ENCODE measurements at places on chromosomes 2 and 18.

- no peak for DNase-seq
These were observed 27.3 kb downstream of the SULT1C2 start for GRCh38 chr2:108316033-108316432.

GRCh38 chr2:105744909-105745853 is at the start of gene NCK2:
Gene NCK2, plus strand, starts transcription at chr2:105744912. Its CDS starts 110,152 bp downstream, at chr2:105855064.
- no peak for DNase-seq

GRCh38 chr2:112809112-112809511 is 24.8 kb upstream of the IL1A start:
- no peak for DNase-seq

DNA sequence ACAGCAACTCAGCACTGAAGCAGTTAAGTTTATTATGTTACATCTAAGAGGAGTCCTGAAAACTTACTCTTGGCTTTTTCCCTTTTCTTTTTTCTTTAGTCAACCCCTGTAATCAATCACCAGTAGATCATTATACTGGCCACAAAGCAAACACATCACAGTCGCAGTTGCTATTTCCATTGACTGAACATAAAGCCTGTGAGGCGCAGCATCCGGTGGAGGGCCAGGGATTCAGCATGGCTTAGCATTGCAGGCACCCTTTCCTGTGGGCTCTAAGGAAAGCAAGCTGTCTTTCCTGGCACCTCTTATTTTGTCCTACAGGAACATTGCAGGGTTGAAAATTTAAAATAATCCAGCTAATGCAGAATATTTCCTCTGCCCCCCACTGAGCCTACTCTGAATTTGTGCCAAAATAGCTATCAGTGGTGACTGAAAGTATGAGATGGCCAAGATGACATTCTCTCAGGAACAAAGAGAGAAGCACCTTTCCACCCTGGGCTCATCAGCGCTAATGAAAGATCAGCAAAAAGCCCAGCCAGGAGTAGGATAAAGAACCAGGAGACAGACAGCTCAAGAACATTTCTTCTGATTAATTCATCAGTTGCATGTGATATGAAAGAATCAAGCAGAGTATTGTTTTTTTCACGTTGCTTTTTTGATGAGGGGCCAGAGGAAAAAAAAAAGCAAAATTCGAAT is 85.3 kb upstream of the SULT1C3 start:
- no peak for DNase-seq

- no peak for DNase-seq
These were observed 448.1 kb upstream of the MEX3C start for GRCh38 chr18:51645607-51646006.

DNA sequence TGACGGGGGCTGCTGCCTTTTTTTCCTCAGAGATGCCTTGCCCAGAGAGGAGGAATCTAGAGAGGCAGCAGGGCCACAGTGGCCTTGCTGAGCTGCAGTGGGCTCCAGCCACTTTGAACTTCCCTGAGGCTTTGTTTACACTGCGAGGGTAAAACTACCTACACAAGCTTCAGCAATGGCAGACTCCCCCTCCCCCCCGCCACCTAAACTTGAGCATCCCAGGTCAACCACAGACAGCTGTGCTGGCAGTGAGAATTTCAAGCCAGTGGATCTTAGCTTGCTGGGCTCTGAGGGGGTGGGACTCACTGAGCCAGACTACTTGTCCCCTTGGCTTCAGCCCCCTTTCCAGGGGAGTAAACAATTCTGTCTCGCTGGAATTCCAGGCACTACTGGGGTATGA is 11.8 kb downstream of the SYT4 start:
- no peak for DNase-seq

GRCh38 chr2:45822272-45822630 is 170.8 kb downstream of the PRKCE start:
- DNase-seq: no peak

- no peak for DNase-seq
These were observed 612.1 kb downstream of the KCNJ3 start for GRCh38 chr2:155310589-155310988.

DNA sequence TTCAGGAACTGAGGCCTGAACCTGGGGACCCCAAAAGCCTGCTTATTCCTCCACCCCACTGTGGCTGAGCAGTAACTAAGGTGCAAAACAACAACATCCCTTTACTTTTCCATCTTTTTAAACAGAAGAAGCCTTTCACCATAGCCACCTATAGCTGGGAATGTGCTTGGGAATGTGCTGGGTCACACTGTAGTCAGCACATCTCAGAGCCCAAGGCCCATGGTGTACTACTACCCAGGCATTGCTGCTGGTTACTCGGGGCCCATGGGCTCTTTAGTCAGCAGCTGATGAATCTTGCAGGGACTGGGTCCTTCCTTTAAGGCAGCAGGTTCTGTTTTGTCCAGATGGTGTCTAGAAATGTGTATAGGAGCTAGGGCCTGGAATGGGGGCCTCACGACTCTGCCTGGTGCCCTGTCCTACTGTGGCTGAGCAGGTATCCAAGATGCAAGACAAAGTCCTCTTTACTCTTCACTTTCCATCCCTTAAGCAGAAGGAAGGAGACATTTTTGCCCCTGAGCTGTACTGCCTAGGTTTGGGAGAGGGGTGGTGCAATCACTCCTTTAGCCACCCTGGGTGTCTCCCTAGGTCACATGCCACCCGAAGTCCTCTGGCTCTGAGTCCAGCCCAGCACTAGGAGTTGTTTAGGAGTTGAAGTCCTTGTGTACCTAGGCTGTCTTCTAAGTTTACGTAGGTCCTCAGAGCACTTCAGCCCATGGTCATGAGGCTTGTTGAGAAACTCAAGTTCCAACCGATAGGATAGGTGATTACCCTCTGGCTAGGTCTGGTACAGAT is 70.1 kb downstream of the OXER1 start:
- DNase-seq: no peak

GRCh38 chr2:36785179-36785795 is 88.8 kb downstream of the VIT start:
- peak; percentile 75 for DNase-seq

DNA sequence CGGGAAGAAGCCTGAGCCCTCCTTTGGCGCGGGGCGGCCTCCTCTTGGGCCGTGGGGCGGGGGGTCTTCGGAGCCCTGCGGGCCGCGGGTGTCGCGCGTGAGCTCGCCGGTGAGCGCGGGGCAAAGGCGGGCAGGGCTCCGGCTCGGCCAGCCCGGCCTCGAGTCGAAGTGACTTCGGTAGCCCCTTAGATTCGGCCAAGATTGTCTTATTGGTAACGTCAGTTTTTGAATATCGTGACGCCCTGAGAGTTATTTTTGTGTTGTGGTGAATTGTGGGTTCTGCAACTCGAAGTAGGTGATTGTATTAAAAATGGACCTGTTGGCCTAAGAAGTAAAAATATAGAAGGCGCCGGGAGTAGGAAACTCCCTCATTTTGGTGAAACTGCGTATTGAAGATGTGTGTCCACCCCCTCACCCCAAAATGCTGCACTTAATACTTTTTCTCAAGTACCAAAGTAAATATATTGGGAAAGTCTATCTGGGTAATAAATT is 669 bp downstream of the MARCHF7 start:
- no peak for DNase-seq

DNA sequence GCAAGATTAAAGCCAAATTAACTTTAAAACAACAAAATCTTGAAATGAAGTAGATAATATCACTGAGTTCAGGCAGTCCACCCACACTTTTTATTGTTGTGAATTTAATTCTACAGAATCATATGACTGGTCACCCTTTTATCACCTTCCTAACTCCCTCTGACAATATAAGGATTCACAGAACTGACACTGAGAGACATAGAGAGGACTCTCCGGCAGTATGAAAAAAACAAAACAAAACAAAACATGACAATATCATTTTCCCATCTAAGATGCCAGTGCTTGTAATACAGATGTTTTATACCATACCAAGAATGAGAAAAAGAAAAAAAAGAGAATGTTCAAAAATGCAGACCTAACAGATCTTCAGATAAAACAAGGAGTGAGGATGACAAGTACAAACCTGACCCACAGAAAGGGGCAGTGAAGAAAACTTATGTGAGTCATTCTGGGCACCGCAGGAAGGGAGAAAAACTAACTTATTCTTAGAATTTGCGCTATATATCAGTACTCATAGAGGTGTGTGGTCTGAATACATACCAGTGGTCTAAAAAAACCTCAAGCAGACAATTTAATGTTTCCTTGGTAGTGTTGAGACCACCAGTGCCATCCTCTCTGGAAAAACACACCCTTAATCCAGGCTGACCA is 136.6 kb downstream of the ZAP70 start:
- DNase-seq: no peak
